ENCODE measurements at places on chromosomes 7 and 10.

DNA sequence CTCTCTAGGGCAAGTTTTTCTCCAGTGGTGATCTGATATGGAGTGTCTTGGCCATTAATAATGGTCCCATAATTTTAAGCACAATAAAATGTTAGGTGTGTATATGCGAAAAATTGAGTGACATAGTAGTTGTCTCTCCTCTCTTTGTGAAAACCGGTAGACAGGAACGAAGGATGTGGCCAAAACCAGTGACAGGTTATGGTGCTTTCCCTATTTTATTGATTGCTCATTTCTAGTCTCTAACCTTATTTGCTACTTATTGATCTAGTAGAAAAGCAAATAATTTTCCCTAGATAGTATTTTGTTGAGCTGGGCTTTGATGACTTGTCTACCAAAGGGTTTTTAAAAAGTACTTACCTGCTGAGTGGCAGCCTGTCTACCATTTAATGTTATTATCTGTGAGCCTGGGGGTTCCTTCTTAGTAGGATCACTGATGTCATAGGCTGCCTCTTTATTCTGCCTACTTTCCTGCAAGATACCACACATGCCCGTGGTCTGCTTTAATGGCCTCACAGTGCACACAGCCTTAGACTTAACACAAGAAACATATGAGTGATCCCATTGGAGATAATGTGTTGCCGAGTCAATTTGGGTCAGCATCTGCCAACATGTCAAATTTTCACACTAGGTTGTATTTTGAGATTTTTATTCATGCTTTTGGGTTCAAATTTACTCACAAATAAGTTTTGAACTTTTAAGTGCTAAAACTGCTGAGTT is 100.0 kb downstream of the AUTS2 start:
- DNase-seq, result no peak

- DNase-seq, result peak; percentile 46
These were observed 34.1 kb upstream of the MKI67 start for GRCh38 chr10:128160297-128160711.

DNA sequence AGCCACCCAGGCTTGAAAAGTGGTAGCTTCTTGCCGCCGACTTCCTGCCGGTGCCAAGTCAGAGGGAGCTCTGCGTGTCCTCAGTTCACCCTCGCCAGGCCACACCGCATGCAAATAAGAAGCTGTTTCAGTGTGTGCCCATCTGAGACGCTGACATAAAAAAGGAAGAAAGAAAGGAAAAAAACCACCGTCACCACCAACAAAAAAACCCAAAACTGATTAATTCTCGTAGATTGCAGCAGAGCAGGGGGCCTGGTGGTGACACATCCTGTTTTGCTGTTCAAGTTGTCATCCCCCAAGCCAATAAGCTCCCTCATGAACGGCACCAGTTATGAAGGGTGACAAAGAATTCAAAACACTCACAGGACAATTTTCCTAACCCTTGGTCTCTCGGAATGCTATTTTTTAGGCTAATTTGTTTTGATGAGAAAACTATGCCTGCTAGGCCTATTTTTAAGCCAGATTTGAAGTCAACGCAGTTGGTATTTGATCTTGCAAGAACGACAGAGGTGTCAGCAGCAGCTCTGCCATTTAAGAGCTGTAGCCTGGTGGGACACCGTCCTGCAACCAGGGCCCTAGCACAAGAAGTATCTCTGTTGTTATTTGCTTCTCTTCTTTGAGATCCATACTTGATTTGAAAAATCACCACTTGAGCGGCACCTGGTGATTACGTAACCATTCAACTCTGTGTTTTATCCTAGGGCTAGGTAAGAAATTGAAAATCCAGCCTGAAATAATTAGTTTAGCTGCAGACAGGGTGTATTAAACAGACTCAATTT is 145.6 kb downstream of the PFKFB3 start:
- peak; percentile 80 for DNase-seq

DNA sequence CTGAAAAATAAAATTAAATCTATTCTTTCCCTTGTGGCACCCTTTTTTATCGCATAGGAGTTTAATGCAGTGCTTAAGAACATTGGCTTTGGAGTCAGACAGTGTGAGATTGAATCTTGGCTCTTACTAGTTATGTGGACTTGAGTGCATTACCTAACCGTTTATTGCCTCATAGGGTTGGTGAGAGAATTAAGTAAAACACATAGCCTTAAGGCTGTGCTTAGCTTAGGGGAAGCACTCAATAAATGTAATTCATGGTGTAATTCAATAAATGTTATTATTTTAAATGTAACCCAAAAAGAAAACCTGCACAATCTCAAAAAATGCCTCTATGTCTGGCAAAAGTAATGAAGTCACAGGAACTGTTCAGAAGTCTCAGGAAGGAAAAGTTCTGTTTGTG is 2.7 kb downstream of the STK17A start:
- DNase-seq, result peak; percentile 79

- DNase-seq, result no peak
These were observed 2.7 kb downstream of the MXI1 start for GRCh38 chr10:110209926-110210673.

GRCh38 chr7:155002411-155003091 is 373 bp downstream of the PAXIP1 start:
- peak; percentile 26 for DNase-seq

DNA sequence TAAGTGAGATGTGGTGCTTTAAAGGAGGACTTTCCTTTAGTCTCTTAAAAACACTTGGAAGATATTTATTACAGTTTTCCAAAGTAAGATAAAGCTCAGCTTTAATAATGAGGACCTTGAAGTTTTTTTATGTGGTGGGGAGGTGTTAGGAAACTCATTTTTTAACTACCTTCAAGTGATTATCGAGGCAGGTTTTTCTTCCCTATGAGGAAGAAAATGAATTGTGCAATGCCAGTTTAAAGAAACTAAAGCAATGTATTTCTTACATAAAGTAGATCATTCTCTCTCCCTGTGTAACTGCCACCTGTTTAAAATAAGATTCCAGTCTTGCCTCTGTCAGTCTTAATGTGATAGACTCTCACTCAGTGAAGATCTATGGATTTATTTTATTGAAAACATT is 27.9 kb downstream of the ZEB1 start:
- DNase-seq, result no peak

DNA sequence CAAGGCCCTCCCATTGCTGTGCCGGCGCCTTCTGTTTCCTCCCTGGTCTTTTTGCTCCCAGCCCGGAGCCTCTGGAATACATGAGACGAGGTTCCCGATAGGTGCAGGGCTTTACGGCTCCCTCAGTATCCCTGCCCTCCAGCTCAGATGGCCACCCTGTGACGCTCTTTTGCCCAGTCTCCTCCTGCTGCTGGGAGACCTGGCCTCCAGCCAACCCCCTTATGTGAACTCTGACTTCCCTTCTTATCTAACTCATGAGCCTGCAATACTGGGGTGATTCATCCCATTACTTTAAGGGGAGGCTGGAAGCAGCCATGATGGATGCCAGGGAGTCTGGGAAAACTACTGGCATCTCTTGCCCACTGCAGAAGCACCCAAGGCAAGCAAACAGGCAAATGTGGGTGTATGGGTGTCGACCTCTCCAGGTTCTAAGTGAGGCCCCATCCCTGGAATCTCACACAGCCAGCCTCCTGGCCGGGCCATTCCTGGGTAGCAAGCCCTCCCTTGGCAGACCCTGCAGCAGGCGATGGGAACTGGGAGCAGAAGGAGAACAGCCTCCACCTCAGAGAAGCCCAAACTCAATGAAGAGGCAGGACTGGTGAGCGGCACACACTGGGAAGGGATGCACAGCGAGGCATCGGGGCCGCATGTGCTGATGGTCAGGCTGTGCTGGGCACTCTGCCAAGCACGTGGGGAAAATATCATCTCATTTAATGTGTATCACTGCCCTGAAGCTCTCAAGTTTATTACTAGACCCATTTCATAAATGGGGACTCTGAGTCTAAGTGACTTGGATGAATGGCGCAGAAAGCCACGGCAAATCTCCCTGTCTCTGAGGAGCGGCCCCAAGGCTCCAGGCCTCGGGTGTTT is 97.5 kb downstream of the FAM53B start:
- peak; percentile 83 for DNase-seq

All from inflammatory macrophage (primary cell).